Activated naive CD8-positive, alpha-beta T cell treated with anti-CD3 and anti-CD28 coated beads, Interleukin-2, amount 10 ng/mL, durations not matched to agents 7 days and 5 days (primary cell): ENCODE measurements at places on chromosomes 6 and 20. TPM values are rescaled to one million over a fixed set of nuclear protein-coding genes. Genes with fewer than 3 reads are reported as not detected.

- DNase-seq, result no peak
- H3K27ac ChIP-seq, result no peak overlapping the region
- peaks cover 10% of the 10 kb centered on the region for H3K4me1 ChIP-seq
- peaks cover 5% of the 10 kb centered on the region for H3K36me3 ChIP-seq
Observed at GRCh38 chr6:121759370-121759769, 323.9 kb downstream of the GJA1 start.

DNA sequence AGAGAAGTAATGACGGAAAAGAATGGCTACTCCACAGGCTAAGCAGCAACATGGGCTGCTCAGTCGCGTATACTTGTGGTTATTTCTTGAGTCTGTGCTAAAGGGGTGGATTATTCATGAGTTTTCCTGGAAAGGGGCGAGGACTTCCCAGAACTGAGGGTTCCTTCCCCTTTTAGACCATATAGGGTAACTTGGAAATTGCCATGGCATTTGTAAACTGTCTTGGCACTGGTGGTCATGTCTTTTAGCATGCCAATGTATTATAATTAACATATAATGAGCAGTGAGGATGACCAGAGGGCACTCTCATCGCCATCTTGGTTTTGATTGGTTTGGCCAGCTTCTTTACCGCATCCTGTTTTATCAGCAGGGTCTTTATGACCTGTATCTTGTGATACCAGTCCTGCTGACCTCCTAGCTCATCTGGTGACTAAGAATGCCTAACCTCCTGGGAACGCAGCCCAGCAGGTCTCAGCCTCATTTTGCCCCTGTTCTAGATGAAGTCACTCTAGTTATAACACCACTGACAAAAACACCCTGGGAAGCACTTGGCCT is 11.4 kb downstream of the LBP start:
- no peaks in the 10 kb centered on the region for H3K36me3 ChIP-seq
- peak overlapping the region; percentile 40 for H3K4me3 ChIP-seq
- H3K27me3 ChIP-seq, result peaks cover 6% of the 10 kb centered on the region
- no peak for DNase-seq
- H3K27ac ChIP-seq, result peak overlapping the region; percentile 16

Gene DSP
- 0.11 TPM for total RNA-seq

DNA sequence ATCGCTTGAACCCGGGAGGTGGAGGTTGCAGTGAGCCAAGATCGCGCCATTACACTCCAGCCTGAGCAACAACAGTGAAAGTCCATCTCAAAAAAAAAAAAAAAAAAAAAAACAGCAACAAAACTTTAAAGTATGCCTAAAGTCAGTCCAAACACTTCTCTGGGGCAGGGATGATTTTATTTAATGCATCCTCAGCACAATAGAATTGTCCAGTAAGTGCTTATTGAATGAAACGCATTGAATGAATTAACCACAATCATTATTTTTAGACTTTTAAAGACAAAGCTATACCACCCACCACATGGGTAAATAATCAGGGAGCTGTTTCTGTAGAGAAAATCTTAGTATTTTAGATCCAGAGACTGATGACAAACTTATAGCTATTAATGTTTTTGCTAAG is 16.6 kb upstream of the CTAGE9 start:
- no peaks in the 10 kb centered on the region for H3K36me3 ChIP-seq
- no peaks in the 10 kb centered on the region for H3K27me3 ChIP-seq
- no peak for DNase-seq
- H3K4me3 ChIP-seq, result no peak overlapping the region
- peaks cover 6% of the 10 kb centered on the region for H3K4me1 ChIP-seq
- H3K27ac ChIP-seq, result no peak overlapping the region

Gene FAM83D
- 14.4 TPM for total RNA-seq

DNA sequence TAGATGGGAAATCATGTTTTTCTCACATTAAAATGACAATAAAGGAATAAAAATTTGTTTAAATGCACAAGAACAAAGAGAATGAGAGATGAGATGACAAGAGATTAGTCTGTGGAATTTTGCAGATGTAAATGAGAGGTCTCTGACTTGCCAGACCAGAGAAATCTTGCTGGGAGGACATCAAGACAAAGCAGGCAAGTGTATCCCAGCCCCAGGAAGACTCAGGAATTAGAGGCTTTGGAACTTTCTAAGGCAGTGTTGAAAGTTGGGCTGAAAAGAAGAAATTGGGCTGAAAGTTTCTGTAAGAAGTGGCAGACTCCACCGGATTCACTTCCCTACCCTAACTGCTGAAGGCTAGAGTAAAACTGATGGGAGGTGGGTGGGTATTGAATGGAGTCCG is 54.6 kb downstream of the AFDN start:
- no peak for DNase-seq
- peaks cover 15% of the 10 kb centered on the region for H3K36me3 ChIP-seq
- H3K4me3 ChIP-seq, result no peak overlapping the region
- no peak overlapping the region for H3K27ac ChIP-seq
- peaks cover 2% of the 10 kb centered on the region for H3K27me3 ChIP-seq

Gene FIG4
- 12.1 TPM for total RNA-seq

DNA sequence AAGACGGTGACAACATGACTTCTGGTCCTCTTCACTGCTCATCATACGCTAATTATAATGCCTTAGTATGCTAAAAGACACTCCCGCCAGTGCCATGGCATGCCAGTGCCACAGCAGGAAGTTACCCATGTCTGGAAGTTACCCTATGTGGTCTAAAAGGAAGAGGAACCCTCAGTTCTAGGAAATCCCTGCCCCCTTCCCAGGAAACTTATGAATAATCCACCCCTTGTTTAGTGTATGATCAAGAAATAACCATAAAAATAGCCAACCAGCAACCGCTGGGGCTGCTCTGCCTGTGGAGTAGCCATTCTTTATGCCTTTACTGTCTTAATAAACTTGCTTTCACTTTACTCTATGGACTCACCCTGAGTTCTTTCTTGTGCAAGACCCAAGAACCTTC is 15.8 kb upstream of the SERPINB9 start:
- DNase-seq, result no peak
- peaks cover 4% of the 10 kb centered on the region for H3K27me3 ChIP-seq
- peak overlapping the region; percentile 25 for H3K4me3 ChIP-seq
- peaks cover 6% of the 10 kb centered on the region for H3K36me3 ChIP-seq
- H3K27ac ChIP-seq, result peak overlapping the region; percentile 80
- H3K4me1 ChIP-seq, result peaks cover 16% of the 10 kb centered on the region

Gene CPNE5
- total RNA-seq, result 1.3 TPM

DNA sequence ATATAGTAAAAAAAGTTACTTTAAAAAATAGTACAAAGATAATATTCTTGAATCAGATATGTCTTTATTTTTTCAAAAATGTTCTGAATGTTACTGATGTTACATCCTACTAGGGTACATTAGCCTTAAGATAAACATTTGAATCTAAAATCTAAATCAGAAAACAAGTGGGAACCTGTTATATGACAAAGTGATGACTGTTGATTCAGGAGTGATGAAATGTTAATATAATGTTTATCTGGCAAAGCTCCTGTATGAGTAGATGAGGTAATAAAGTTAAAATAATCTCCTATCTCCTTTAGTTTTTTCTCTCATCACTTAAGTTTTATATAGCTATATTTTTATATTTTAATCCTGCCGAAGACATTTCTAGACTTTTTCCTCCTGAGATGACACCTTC is 4.2 kb downstream of the DOP1A start:
- peaks cover 21% of the 10 kb centered on the region for H3K4me1 ChIP-seq
- peaks cover 14% of the 10 kb centered on the region for H3K36me3 ChIP-seq
- no peak overlapping the region for H3K4me3 ChIP-seq

Gene TINAG
- not detected for total RNA-seq

Gene AGPAT1
- 38.1 TPM for total RNA-seq

Gene TMC2
- not detected for total RNA-seq

GRCh38 chr6:155787168-155787567 is 331.5 kb upstream of the NOX3 start:
- no peak overlapping the region for H3K4me3 ChIP-seq
- no peak overlapping the region for H3K27ac ChIP-seq
- no peaks in the 10 kb centered on the region for H3K36me3 ChIP-seq
- no peak for DNase-seq

Gene TRIM26
- total RNA-seq, result 79.3 TPM

GRCh38 chr6:124441450-124441849 is 520.8 kb upstream of the RNF217 start:
- H3K4me1 ChIP-seq, result no peaks in the 10 kb centered on the region
- no peak for DNase-seq
- H3K27me3 ChIP-seq, result no peaks in the 10 kb centered on the region
- no peak overlapping the region for H3K4me3 ChIP-seq

DNA sequence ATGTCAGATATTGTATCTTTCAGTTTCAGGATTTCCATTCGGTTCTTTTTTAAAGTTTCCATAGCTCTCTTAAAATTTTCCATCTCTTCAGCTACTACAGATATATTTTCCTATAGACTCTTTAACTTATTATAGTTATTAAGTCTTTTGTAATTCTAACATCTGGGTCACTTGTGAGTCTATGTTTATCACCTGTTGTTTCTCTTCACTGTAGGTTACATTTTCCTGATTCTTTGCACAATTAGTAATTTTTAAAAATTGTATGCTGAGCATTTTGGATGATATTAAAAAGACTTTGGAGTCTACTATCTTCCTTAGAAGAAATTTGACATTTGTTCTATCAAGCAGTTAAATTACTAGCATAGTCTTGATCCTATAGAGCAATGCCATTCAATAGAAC is 140.7 kb downstream of the QRSL1 start:
- H3K4me3 ChIP-seq, result no peak overlapping the region
- H3K27me3 ChIP-seq, result peaks cover 2% of the 10 kb centered on the region
- DNase-seq, result no peak

Gene NKAIN2
- total RNA-seq, result not detected

DNA sequence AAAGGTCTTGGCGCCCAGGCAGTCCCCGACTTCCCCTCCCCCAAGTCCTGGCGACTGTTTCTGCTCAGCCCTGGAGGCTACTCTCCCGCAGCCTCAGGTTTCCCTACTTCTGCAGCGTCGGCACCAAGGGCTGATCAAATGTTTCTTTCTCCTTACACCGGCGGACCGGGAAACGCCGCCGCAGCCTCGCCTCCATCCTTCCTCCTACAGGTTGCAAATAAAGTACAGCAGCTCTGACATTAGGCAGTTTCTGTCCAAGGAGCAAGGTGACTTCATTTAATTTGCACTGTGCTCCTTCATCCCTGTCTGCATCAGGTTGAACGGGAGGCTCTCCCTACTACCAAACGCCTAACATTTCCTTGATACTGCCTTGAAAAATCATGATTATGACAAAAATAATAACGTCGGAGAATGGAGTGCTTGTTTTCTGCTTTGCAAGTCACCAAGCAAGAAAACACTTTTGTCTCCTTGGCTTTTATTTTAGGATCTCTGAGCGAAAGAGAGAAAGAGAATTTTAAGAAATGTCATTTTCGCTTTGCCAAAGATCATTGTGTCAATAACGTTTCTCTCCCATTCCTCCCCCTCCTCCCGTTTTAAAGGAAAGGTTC is 1.0 kb downstream of the CLIC5 start:
- peaks cover 42% of the 10 kb centered on the region for H3K4me1 ChIP-seq
- peak overlapping the region; percentile 18 for H3K27ac ChIP-seq
- peak overlapping the region; percentile 78 for H3K4me3 ChIP-seq
- H3K27me3 ChIP-seq, result peaks cover 19% of the 10 kb centered on the region

DNA sequence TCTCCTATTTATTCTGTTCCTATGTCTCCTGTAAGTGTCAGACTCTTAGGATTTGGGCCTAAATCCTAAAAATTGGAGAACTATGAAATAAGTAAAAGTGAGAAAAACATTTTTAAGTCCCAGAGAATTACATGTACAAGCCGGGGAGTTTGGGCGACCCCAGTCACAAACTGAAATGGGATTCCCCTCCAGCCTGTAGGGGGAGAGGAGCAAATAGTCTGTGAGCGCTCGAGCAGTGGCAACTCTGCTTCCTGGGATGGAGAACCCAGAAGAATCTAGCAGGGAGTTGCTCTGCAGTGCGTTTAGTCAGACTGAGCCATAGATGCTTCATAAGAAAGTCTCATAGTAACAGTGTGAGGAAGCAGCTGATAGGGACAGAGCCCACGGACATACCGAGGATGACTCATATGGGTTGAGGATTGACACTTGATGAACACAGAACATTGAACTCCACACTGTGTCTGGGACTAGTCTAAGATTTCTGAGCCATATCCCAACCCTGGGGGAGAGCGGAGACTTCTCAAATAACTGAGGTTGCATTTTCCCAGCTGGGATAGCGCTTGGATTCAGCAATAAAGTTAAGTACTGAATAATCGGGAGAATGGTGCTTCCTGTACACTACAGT is 437.2 kb downstream of the BCKDHB start:
- no peak for DNase-seq
- H3K4me1 ChIP-seq, result no peaks in the 10 kb centered on the region
- H3K27me3 ChIP-seq, result peaks cover 5% of the 10 kb centered on the region

- H3K4me1 ChIP-seq, result peaks cover 6% of the 10 kb centered on the region
- H3K27ac ChIP-seq, result no peak overlapping the region
- no peaks in the 10 kb centered on the region for H3K27me3 ChIP-seq
- H3K4me3 ChIP-seq, result no peak overlapping the region
- H3K36me3 ChIP-seq, result no peaks in the 10 kb centered on the region
Observed at GRCh38 chr6:146949425-146949824, 254.8 kb upstream of the STXBP5 start.

DNA sequence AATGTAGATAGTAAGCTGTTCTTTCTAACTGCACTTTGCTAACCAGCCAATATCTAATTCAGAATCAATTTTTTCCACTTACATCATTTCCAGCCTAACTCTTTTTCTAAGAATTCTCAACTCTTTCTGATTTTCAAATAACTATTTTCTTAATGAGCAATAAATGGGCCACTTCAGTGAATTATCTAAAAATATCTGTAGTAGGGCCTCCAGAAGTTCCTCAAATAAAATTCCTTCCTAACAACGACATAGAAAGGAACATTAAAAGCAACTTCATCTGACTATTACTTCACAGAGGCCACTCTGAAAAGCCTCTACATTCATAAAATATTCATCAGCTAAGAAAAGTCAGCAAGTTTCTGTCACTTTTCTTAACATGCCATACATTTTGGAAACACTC is 4.8 kb downstream of the COL12A1 start:
- H3K36me3 ChIP-seq, result no peaks in the 10 kb centered on the region
- peaks cover 25% of the 10 kb centered on the region for H3K4me1 ChIP-seq
- no peak overlapping the region for H3K27ac ChIP-seq
- peaks cover 59% of the 10 kb centered on the region for H3K27me3 ChIP-seq

GRCh38 chr6:152634773-152635172 is 2.4 kb downstream of the SYNE1 start:
- no peak overlapping the region for H3K4me3 ChIP-seq
- peaks cover 1% of the 10 kb centered on the region for H3K36me3 ChIP-seq
- peaks cover 44% of the 10 kb centered on the region for H3K27me3 ChIP-seq
- H3K27ac ChIP-seq, result no peak overlapping the region
